Esophagus muscularis mucosa (tissue), 4 donors: ENCODE measurements at places on chromosomes 7 and 10. TPM values are rescaled to one million over a fixed set of nuclear protein-coding genes. Genes with fewer than 3 reads are reported as not detected.

The NUTM2D gene
- total RNA-seq, result 3.0 TPM

The MYL7 gene
- not detected for total RNA-seq

GRCh38 chr7:80588591-80588990 is 49.9 kb upstream of the CD36 start:
- no peaks in the 10 kb centered on the region for H3K27me3 ChIP-seq
- H3K27ac ChIP-seq, result no peak overlapping the region
- no peak overlapping the region for H3K4me3 ChIP-seq
- DNase-seq, result no peak
- no peaks in the 10 kb centered on the region for H3K4me1 ChIP-seq
- no peaks in the 10 kb centered on the region for H3K36me3 ChIP-seq

The MRLN gene
- not detected for total RNA-seq

DNA sequence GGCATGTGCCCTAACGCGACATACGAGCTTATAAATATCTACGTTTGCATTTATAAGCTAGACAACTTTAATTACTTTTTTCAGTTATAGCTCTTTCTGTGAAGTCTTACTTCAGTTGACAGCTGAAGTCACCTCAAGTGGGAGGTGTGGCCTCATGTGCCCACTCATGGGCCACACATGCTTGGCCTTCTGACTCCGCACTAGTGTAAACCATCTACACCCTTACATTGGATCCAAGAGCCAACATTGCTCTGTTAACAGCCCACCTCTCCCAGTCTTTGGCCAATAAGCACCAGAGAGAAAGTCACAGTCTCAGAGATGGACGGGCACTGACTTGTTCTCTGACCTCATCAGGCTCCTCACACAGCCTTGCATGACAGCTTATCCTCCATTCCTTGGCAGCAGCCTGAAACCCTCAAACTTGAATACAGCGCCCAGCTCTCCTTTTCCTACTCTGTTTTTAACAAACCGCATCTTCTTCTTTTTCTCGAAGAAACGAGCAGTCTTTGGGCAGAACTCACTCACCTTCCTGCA is 70.9 kb upstream of the AMPH start:
- H3K27me3 ChIP-seq, result no peaks in the 10 kb centered on the region
- no peaks in the 10 kb centered on the region for H3K36me3 ChIP-seq
- H3K4me3 ChIP-seq, result no peak overlapping the region
- no peak for DNase-seq
- H3K4me1 ChIP-seq, result no peaks in the 10 kb centered on the region
- H3K27ac ChIP-seq, result no peak overlapping the region

GRCh38 chr10:87804939-87805569 is 13.0 kb downstream of the ATAD1 start:
- no peaks in the 10 kb centered on the region for H3K27me3 ChIP-seq
- no peak overlapping the region for H3K4me3 ChIP-seq
- H3K4me1 ChIP-seq, result no peaks in the 10 kb centered on the region
- DNase-seq, result no peak

- peaks cover 13% of the 10 kb centered on the region for H3K36me3 ChIP-seq
- H3K4me1 ChIP-seq, result peaks cover 8% of the 10 kb centered on the region
- no peaks in the 10 kb centered on the region for H3K27me3 ChIP-seq
- no peak for DNase-seq
Measured at GRCh38 chr7:74388880-74389415, 64.8 kb upstream of the GTF2IRD1 start.

- no peak overlapping the region for H3K4me3 ChIP-seq
- peaks cover 36% of the 10 kb centered on the region for H3K4me1 ChIP-seq
- no peak overlapping the region for H3K27ac ChIP-seq
- H3K36me3 ChIP-seq, result no peaks in the 10 kb centered on the region
Measured at GRCh38 chr7:122770686-122771335, 68.1 kb upstream of the RNF148 start.

GRCh38 chr7:44769376-44769775 is 20.7 kb downstream of the ZMIZ2 start:
- H3K27me3 ChIP-seq, result no peaks in the 10 kb centered on the region
- peaks cover 35% of the 10 kb centered on the region for H3K36me3 ChIP-seq
- H3K27ac ChIP-seq, result peak overlapping the region; percentile 77

DNA sequence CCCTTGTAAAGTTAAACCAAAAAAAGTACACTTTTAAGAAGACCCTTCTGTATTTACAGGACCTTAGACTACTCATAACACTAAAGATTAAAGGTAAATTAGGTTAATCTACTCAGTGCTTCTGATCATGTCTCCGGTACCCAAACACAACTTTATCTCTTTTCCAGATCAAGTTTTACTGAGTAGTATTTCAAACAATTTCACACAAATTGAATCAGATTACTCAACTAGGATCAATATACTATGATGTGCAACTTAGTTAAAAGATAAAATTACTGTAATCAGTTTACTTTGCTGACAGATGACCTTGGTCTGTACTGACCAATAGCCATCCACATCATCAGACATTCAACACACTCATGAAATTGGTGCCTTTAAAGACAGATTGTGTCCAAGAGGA is 191.4 kb downstream of the SEMA3A start:
- H3K36me3 ChIP-seq, result no peaks in the 10 kb centered on the region
- no peaks in the 10 kb centered on the region for H3K27me3 ChIP-seq
- no peak for DNase-seq
- no peak overlapping the region for H3K4me3 ChIP-seq
- H3K27ac ChIP-seq, result no peak overlapping the region

GRCh38 chr7:88347517-88347916 is 40.8 kb upstream of the STEAP4 start:
- H3K27ac ChIP-seq, result no peak overlapping the region
- no peak overlapping the region for H3K4me3 ChIP-seq
- no peak for DNase-seq
- no peaks in the 10 kb centered on the region for H3K27me3 ChIP-seq
- no peaks in the 10 kb centered on the region for H3K36me3 ChIP-seq

- H3K4me3 ChIP-seq, result no peak overlapping the region
- H3K4me1 ChIP-seq, result peaks cover 39% of the 10 kb centered on the region
- H3K27me3 ChIP-seq, result no peaks in the 10 kb centered on the region
- peak overlapping the region; percentile 33 for H3K27ac ChIP-seq
Measured at GRCh38 chr7:5624386-5625365, 156.8 kb downstream of the RNF216 start.

The SPDYE2B gene
- not detected for total RNA-seq

- DNase-seq, result no peak
- peak overlapping the region; percentile 51 for H3K4me3 ChIP-seq
- H3K4me1 ChIP-seq, result peaks cover 10% of the 10 kb centered on the region
- H3K27ac ChIP-seq, result no peak overlapping the region
- H3K36me3 ChIP-seq, result no peaks in the 10 kb centered on the region
- H3K27me3 ChIP-seq, result no peaks in the 10 kb centered on the region
Measured at GRCh38 chr10:97196223-97197029, 10.7 kb upstream of the SLIT1 start.
